HAP-1 (cell line): ENCODE measurements at places on chromosomes 4 and X.

GRCh38 chr4:169164669-169165415 lies 105.9 kb downstream of the SH3RF1 start:
- no peak for DNase-seq

DNA sequence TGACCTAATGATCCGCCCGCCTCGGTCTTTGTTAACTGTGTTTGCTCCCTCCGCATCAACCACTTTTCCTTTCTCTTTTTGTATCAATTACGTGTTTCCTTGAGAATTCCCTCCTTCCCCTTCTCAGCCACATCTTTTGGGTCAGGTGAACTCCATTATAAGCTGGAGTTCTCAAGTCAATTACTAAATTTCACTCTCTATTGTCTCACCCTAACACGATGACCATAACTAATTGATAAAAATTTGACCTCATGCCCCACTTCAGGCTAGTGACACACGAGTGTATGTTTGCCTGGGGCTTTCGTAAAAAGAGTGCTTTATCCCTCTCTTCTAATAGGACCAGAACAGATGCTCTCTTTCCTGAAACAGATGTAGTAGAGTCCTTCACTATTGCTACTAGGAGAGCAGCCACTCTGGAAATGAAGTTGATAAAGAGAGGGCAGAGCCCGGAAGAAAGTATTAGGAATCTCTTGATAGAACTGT lies 403.6 kb upstream of the ANXA10 start:
- DNase-seq: no peak

GRCh38 chr4:35649778-35650177 lies 594.5 kb downstream of the ARAP2 start:
- no peak for DNase-seq

DNA sequence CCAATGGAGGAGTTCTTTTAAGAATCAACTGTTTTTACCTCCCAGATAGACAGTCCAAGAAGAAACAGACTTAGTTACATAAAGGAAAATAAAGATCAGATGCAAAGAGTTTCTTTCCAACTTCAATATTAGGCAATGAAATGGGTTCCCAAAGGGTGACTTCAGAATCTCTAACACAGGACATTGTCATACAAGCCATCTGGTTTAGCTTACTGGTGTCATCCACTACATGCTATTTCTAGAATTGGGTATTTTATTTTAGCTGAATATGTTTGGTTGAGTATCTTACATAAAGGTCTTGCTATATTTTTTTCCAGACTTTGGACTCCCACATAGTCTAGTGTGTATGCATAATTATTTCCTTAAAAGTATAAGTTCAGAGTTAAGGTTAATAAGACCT lies 162.1 kb upstream of the SLC7A11 start:
- no peak for DNase-seq

GRCh38 chr4:16897991-16898827 lies at the start of gene LDB2:
LDB2 (minus strand) TSS chr4:16898645.
- peak; percentile 84 for DNase-seq

DNA sequence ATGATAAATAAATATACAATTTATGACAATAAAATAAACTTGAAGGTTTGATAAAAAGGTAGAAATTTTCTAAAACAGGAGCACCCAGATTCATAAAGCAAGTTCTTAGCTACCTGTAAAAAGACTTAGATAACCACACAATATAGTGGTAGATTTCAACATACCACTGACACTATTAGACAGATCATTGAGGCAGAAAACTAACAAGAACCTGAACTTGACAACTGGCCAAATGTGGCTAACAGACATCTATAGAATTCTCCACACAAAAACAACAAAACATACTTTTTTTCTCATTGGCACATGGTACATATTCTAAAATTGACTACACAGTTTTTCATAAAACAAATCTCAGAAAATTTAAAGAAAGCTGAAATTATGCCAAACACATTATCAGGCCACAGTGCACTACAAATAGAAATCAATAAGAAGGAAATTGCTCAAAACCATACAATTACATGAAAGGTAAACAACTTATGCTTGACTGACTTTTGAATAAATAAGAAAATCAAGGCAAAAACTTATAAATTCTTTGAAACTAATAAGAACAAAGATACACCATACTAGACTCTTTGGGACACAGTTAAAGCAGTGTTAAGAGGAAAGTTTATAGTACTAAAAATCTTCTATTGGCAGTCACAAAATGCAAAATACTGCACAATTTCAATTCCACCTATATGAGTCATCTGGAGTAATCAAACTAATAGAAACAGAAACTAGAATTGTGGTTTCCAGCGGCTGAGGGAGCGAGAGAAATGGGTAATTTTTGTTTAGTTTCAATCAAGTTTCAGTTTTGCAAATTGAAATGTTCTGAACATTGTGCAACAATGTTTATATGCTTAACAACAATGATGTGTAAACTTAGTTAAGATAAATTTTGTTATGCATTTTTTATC lies 925.6 kb downstream of the SH3BGRL start:
- no peak for DNase-seq

DNA sequence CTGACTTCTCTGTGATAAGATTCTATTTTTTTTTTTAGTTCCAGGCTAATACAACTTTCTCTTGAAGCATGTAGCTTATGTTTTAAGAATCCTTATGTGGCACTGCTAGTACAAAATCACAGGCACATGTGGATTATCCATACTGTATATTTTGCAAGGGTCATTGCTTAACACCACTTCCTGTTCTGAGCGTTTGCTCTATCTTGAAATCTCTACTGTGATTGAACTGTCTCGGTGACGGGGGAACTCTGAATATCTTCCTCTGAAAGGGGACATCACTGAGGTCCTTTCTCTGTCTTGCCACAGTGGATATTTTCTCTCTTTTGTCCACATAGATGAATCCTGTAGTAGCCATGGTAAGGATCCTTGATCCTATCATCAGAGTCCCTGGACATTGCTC lies 2.1 kb upstream of the WFS1 start:
- no peak for DNase-seq

GRCh38 chr4:17124767-17125166 lies 226.3 kb upstream of the LDB2 start:
- DNase-seq: no peak

- DNase-seq: peak; percentile 67
Observed at GRCh38 chrX:13265549-13266132, 54.2 kb downstream of the ATXN3L start.

GRCh38 chrX:29024871-29025270 lies 437.6 kb downstream of the IL1RAPL1 start:
- DNase-seq: no peak

GRCh38 chrX:123835661-123836371 lies 24.0 kb upstream of the XIAP start:
- no peak for DNase-seq

DNA sequence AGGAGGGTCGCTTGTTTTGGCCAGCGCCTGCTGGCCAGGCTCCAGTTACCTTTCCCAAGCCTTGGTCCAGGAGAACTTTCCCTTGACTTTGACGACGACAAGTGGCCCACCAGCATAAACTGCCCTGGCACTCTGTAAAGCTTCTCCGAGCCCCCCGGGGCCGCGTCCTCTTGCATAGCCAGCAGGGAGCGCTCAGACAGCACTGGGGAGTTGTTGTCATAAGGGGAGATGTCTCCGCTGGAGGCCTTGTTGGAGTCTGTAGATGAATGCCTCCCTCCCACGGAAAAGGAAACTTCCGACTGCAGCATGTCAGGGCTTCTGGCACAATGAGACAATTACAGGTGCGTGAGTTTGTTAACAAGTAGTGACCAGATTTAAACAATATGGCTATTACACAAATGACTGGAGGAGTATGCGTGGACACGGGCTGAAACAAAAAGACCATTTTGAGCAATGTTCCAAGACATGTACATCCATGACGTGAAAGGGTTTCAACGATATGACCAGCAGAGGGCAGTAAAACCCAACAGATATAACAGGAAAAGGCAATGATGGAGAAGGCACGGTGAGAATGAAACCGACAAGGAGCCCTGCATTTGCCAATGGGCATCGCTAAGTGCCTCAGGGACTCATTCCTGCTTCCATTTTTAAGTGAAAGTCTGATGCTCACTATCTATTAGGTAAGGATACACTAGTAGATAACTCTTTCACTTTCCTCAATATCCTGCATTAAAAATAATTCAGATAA lies 33.0 kb downstream of the HCCS start:
- peak; percentile 67 for DNase-seq

GRCh38 chr4:158051401-158052235 lies 121.2 kb downstream of the GASK1B start:
- no peak for DNase-seq
